ENCODE measurements at places on chromosomes 1 and 21.

GRCh38 chr1:92444351-92444750 is 42.4 kb downstream of the GFI1 start:
- H3K4me1 ChIP-seq: peaks cover 3% of the 10 kb centered on the region
- peak overlapping the region; percentile 74 for H3K27ac ChIP-seq
- H3K4me3 ChIP-seq: no peak overlapping the region
- DNase-seq: no peak
- H3K36me3 ChIP-seq: peaks cover 2% of the 10 kb centered on the region

DNA sequence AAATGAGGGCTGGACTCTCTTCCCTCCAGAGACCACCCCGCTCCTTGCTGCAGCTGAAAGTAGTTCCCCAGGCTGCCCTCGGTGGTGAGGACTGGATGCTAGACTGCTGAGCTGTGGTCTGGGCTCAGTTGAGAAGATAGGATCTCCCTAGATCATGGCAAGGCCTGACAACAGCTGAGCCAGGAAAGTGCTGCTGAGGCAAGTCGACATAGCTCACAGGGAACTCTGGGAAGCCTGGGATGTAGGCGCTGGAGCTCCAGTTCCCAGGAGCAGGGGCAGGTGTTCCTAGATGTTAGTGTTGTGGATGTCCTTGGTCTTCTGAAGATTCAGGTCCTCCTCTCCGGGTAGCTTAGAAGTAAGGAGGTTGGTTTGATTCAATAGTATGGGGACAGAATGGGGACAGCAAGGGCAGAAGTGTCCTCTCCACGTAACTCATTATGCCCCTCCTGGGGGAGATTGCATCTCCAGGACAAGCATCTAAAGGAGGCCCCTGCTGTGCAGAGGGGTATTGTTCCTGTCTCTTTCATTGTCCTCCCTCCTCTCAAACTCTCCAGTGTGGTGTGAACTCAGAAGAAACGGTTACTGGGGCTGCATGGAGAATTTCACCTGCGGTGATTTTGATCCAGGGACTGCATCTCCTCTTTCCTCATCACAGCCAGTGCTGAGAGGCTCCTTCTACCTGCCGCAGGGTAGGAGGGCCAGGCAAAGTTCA is 3.7 kb downstream of the CYB561D1 start:
- H3K27me3 ChIP-seq: no peaks in the 10 kb centered on the region
- no peak for DNase-seq
- peak overlapping the region; percentile 27 for H3K4me3 ChIP-seq
- peaks cover 23% of the 10 kb centered on the region for H3K36me3 ChIP-seq

DNA sequence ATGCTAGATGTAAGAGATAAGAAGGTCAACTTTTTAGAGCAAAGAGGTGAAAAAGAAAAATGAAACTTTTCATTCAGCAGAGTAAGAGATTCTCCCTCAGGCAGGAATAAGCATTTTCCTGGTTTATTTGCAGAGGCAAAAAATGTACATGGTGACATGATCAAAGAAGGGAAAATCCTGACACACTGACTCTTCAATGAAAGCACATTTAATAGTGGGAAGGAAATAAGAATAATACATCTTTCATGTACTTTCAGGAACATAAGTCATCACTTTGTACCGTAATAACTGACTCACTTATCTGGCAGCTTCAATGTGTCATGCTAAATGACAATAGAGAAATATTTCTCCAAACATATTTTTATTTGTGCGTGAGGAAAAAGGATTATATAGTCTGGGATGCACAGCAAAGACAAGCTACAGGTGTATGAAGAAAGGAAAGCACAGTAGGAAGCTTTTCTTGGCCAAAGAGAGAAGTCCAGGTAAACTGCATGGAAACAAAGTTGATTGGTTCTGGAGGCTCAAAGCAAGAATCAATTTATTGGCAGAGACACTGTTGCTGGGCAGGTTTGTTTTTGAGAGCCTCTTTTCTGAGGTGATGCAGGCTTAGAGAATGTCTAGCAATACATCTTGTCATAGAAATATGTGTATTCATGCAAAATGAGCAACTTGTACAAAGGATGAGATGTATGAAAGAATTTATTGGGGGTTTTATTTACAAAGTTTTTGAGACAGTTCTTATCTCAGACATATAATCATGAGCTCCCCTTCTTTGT is 1409.0 kb downstream of the PLA2G4A start:
- DNase-seq: no peak
- no peaks in the 10 kb centered on the region for H3K4me1 ChIP-seq
- H3K36me3 ChIP-seq: no peaks in the 10 kb centered on the region
- no peaks in the 10 kb centered on the region for H3K27me3 ChIP-seq

GRCh38 chr1:56123826-56124225 is 455.5 kb downstream of the PLPP3 start:
- H3K27ac ChIP-seq: no peak overlapping the region
- H3K4me3 ChIP-seq: no peak overlapping the region
- DNase-seq: no peak
- H3K4me1 ChIP-seq: no peaks in the 10 kb centered on the region

DNA sequence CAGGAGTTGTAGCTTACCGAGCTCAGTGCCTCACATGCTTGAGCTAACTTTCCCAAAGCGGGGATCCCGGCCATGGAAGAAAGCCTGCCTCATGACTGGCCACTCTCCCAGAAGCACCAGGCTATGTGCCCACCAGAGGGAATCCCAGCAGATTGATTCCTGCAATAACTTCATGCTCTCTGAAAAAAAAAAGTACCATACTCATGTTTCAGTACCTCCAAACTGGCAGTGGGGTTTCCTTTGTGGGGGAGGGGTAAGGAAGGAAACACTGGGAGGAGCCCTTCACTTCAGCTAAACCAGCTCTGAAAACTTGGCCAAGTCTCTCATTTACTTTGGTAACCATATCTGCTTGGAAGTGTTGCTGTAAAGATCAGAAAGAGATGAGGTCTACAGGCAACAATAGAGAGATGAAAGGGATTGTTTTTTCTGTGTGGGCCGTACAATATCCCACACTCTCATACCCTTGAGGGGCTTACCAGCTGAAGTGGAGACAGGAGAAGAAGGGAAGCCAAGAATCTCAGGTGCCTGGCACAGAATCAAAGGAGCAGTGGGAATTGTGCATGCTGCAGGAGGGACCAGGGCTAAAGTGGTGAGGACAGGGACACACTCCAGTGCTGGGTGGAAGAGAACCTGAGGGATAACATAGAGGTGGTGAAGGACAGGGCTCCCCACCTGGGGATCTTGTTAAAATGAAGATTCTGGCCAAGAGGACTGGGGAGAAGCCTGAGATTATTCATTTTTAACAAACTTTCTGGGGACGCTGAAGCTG is 42.4 kb upstream of the TACSTD2 start:
- H3K4me1 ChIP-seq: no peaks in the 10 kb centered on the region
- peaks cover 50% of the 10 kb centered on the region for H3K27me3 ChIP-seq
- no peak for DNase-seq
- H3K4me3 ChIP-seq: no peak overlapping the region
- H3K36me3 ChIP-seq: no peaks in the 10 kb centered on the region
- H3K27ac ChIP-seq: no peak overlapping the region

- H3K27me3 ChIP-seq: no peaks in the 10 kb centered on the region
- peaks cover 40% of the 10 kb centered on the region for H3K36me3 ChIP-seq
- no peak overlapping the region for H3K27ac ChIP-seq
- DNase-seq: no peak
- H3K4me1 ChIP-seq: peaks cover 31% of the 10 kb centered on the region
- H3K4me3 ChIP-seq: no peak overlapping the region
Measured at GRCh38 chr1:167950569-167950968, 13.7 kb upstream of the MPC2 start.

DNA sequence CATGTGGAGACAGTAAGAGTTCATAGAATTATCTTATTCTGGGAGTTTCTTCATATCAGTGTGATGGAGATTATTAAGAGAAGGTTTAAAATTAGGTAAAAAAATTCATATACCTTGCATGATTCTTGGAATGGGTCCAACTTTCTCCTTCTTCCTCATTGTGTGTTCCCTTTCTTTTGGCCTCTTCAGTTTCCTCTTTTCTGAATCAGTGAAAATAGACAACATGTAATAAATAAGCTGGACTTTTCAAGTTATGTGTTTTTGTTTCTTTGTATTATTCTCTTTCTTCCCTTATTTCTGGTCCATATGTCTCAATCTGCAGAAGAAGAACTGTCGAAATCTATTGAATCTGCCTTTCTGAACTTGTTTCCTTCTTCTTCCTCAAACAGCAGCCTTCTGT is 30.5 kb downstream of the C4BPA start:
- no peak overlapping the region for H3K27ac ChIP-seq
- peaks cover 24% of the 10 kb centered on the region for H3K27me3 ChIP-seq
- H3K4me1 ChIP-seq: no peaks in the 10 kb centered on the region
- no peak for DNase-seq
- no peaks in the 10 kb centered on the region for H3K36me3 ChIP-seq

- DNase-seq: no peak
- H3K4me1 ChIP-seq: no peaks in the 10 kb centered on the region
- H3K4me3 ChIP-seq: no peak overlapping the region
- no peak overlapping the region for H3K27ac ChIP-seq
- no peaks in the 10 kb centered on the region for H3K36me3 ChIP-seq
Measured at GRCh38 chr1:106222403-106222802, 834.1 kb upstream of the PRMT6 start.

DNA sequence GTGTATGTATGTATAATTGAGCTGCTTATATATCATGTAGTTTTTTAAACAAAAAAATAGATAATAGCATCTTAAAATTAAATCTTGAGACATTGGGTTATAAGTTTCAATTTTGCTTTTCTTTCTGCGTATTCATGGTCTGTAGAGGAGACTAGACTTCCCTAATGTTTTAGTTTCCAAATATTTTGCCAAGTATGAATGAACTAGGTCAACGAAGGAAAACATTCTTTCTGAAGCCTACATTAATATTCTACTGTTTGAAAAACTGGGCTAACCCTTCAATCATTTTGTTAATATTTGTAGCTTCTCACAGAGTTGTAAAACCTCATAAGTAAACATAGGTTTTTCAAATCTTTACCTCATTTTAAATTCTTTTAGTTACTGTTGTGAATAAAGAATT is 592.7 kb downstream of the USP25 start:
- no peaks in the 10 kb centered on the region for H3K4me1 ChIP-seq
- DNase-seq: no peak
- H3K27ac ChIP-seq: no peak overlapping the region
- no peak overlapping the region for H3K4me3 ChIP-seq
- H3K27me3 ChIP-seq: no peaks in the 10 kb centered on the region
- no peaks in the 10 kb centered on the region for H3K36me3 ChIP-seq

GRCh38 chr1:55216096-55216495 is 932 bp upstream of the USP24 start:
- H3K27ac ChIP-seq: peak overlapping the region; percentile 97
- H3K27me3 ChIP-seq: no peaks in the 10 kb centered on the region
- peaks cover 62% of the 10 kb centered on the region for H3K4me1 ChIP-seq
- peak overlapping the region; percentile 93 for H3K4me3 ChIP-seq
- H3K36me3 ChIP-seq: peaks cover 12% of the 10 kb centered on the region
- DNase-seq: no peak

DNA sequence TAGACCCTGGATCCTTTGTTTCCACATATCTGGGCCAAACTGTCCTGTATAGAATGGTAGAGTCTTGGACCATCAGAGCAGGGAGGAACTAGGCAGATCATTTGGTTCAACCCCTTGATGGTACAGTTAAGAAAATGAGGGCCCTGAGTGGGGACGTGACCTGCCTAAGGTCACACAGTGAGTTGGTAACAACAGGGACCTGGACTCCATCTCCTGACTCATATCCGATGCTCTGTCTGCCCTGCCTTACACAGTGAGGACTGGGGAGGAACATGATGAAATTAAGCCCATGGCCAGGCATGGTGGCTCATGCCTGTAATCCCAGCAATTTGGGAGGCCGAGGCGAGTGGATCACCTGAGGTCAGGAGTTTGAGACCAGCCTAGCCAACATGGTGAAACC is 440.2 kb downstream of the PTPRU start:
- H3K4me3 ChIP-seq: no peak overlapping the region
- no peaks in the 10 kb centered on the region for H3K4me1 ChIP-seq
- no peaks in the 10 kb centered on the region for H3K36me3 ChIP-seq
- no peak overlapping the region for H3K27ac ChIP-seq
- no peak for DNase-seq

DNA sequence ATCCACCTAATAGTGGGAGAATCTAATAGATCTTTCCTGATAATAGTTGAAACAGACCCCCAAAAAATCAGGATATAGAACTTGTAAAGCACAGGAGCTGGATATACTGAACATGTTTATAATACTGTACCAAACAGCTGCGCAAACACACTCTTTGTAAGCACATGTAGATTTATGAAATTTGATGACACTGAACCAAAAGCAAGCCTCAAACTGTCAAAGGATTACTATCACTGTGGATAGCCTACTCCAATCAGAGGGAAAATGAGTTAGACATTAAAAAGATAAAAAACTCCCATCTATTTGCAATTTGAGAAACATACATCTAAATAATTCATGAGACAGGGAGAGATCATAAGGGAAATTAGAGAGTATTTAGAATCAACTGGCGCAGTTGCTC is 26.1 kb downstream of the RCAN3 start:
- peaks cover 13% of the 10 kb centered on the region for H3K4me1 ChIP-seq
- H3K36me3 ChIP-seq: peaks cover 21% of the 10 kb centered on the region
- H3K27me3 ChIP-seq: no peaks in the 10 kb centered on the region
- no peak for DNase-seq
- H3K4me3 ChIP-seq: no peak overlapping the region
- peak overlapping the region; percentile 32 for H3K27ac ChIP-seq

DNA sequence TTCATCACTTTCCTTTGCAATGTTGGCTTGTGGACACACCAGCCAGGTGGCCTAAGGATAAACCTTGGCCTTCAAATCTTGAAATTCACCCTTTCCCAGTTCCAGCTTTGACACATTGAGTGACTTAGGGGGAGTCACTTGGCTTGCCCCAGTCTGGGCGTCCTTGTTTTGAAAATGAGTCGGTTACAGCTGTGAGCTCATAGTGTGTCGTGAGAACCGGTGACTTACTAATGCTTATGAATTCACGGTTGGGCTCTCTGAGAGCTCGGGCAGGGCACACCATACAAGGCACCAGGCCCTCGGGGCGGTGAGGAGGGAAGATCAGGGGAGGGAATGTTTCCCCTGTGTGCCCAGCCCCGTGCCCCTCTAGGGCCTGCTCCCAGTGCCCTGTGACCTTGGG is 126.9 kb upstream of the TMPRSS2 start:
- H3K4me1 ChIP-seq: no peaks in the 10 kb centered on the region
- no peak overlapping the region for H3K4me3 ChIP-seq
- no peaks in the 10 kb centered on the region for H3K36me3 ChIP-seq
- H3K27me3 ChIP-seq: peaks cover 21% of the 10 kb centered on the region
- H3K27ac ChIP-seq: no peak overlapping the region
- DNase-seq: no peak

GRCh38 chr1:54488065-54488750 is 59.8 kb upstream of the ACOT11 start:
- peak overlapping the region; percentile 80 for H3K27ac ChIP-seq
- peak; percentile 70 for DNase-seq
- H3K36me3 ChIP-seq: peaks cover 12% of the 10 kb centered on the region
- peaks cover 9% of the 10 kb centered on the region for H3K27me3 ChIP-seq
- peak overlapping the region; percentile 71 for H3K4me3 ChIP-seq

- H3K4me3 ChIP-seq: no peak overlapping the region
- no peak overlapping the region for H3K27ac ChIP-seq
- H3K4me1 ChIP-seq: peaks cover 54% of the 10 kb centered on the region
- no peaks in the 10 kb centered on the region for H3K27me3 ChIP-seq
- DNase-seq: no peak
Measured at GRCh38 chr1:225447650-225448089, 19.8 kb upstream of the LBR start.

- no peak overlapping the region for H3K4me3 ChIP-seq
- no peak for DNase-seq
- H3K36me3 ChIP-seq: no peaks in the 10 kb centered on the region
- peaks cover 9% of the 10 kb centered on the region for H3K4me1 ChIP-seq
- H3K27me3 ChIP-seq: peaks cover 69% of the 10 kb centered on the region
Measured at GRCh38 chr1:205376739-205377138, 20.0 kb upstream of the KLHDC8A start.

GRCh38 chr1:44036409-44037139 is 5.3 kb upstream of the SLC6A9 start:
- no peak overlapping the region for H3K27ac ChIP-seq
- H3K4me3 ChIP-seq: no peak overlapping the region
- H3K4me1 ChIP-seq: no peaks in the 10 kb centered on the region
- H3K27me3 ChIP-seq: no peaks in the 10 kb centered on the region
- peak; percentile 63 for DNase-seq
- peaks cover 7% of the 10 kb centered on the region for H3K36me3 ChIP-seq
